Prostate gland (tissue), 2 donors: ENCODE measurements at places on chromosomes 11 and 22. TPM values are rescaled to one million over a fixed set of nuclear protein-coding genes. Genes with fewer than 3 reads are reported as not detected.

The RTN4R gene
- total RNA-seq, result 6.0 TPM

- DNase-seq, result no peak
These were observed 2.2 kb downstream of the TMEM132A start for GRCh38 chr11:60926500-60926899.

DNA sequence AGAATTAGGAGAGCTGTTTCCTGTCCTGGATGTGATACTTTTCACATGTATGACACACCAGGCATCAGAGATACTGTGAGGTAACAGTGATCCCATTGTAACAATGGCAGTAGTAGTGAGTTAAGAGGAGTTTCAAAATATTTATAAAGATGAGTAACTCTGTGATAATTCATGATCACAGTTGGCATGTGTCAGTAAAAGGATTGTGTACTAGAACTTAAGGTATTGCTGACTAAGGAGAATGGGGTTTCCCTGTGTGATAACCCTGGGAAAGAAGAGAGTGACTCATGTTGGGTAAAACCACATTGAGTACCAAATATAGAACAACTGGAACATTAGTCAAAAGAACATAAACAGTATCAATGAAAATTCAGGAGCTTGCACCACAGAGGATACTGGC is 22.9 kb upstream of the SLC5A1 start:
- DNase-seq, result no peak

GRCh38 chr11:1514336-1515061 is 27.9 kb upstream of the MOB2 start:
- no peak for DNase-seq

GRCh38 chr11:64298966-64299846 is 952 bp upstream of the CATSPERZ start:
- no peak for DNase-seq

The WEE1 gene
- 31.0 TPM for total RNA-seq

The TRIM49D1 gene
- not detected for total RNA-seq

The MMP12 gene
- total RNA-seq, result not detected

DNA sequence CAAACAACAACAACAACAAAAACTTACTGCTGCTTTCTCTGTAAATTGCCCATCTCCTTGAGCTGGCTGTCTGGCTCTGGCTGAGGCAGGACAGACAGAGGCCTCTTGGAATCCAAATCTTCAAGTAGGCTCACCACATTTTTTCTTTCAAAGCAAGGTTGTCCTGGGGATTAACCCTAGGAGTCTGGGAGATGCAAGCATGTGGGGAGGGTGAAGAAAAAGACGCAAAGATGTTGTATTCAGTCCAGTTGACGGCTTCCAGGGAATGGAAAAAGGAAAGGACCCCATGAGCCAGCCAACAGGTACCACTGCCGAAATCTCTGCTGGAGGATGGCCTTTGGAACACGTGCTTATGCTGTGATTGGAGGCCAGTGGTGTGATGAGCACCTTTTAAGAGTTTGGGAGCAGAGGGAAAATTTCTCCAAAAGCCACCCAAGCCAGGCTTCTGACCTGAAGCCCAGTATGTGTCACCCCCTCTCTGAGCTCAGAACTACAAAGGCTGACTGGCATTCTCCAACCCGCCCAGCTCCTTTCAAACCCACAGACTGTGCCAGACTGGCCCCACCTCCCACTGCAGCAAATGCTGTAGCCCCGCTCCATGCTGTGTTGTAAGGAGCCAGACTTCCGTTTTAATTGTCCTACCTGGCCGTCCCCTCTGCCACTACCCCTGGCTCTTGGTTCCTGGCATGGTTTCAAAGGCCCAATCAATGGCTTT is 10.8 kb downstream of the BLID start:
- DNase-seq, result no peak

GRCh38 chr11:78045851-78046485 is 17.7 kb upstream of the THRSP start:
- peak; percentile 70 for DNase-seq

DNA sequence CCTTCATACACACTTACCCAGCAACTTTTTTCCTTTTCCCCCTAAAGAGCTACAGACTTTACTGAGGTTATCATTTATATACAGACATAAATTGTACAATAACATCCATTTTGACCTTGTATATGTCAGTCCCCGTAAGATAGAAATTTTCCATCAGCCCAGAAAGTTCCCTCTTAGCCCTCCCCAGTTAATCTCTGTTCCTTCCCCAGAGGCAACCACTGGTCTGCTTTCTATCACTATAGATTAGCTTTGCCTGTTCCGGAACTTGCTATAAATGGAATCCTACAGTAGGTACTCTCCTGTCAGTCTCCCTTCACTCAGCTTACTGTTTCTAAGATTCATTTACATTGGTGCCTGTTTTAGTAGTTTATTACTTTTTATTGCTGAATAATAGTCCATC is 54.9 kb downstream of the TSPAN18 start:
- DNase-seq, result no peak

The OSM gene
- total RNA-seq, result not detected

GRCh38 chr22:48872271-48873190 is 955.1 kb downstream of the BRD1 start:
- no peak for DNase-seq

GRCh38 chr11:86211619-86212018 is 32.9 kb upstream of the EED start:
- DNase-seq, result no peak

- peak; percentile 88 for DNase-seq
These were observed at the start of gene TCIRG1 for GRCh38 chr11:68038718-68039525. TCIRG1 (plus strand) TSS chr11:68039025; CDS start chr11:68041272, 2,247 bp downstream.

DNA sequence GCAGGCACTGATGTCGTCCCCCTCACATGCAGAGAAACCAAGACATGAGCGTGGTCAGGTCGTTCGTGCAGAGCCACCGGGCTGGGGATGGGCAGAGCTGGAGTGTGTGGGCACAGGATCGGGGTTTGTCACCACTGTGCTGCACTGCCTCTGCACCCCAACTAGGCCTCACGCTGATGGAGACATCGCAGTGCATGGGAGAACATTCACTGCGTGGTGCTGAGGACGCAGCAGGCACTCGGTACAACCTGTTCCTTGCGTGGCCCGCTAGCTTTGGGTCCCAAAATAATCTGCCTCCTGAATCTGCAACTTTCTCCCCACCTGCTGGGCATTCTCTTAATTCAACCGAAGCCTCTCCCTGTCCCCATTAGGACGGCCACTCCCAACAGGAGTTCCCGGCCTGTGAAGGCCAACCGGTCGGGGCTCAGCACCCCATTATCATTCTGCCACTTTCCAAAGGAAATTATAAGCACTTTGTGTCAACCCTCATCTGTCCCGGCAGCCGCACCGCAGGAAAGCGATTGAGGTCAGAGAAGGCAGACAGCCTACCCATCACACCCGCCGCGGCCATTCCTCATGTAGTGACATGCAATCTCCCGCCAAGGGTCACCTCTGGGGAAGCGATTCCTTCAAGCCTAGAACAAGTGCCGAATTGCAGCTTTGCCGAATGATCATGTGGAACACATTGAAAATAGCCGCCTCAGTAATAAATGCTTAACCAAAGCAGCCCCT is 490.4 kb downstream of the MN1 start:
- no peak for DNase-seq

DNA sequence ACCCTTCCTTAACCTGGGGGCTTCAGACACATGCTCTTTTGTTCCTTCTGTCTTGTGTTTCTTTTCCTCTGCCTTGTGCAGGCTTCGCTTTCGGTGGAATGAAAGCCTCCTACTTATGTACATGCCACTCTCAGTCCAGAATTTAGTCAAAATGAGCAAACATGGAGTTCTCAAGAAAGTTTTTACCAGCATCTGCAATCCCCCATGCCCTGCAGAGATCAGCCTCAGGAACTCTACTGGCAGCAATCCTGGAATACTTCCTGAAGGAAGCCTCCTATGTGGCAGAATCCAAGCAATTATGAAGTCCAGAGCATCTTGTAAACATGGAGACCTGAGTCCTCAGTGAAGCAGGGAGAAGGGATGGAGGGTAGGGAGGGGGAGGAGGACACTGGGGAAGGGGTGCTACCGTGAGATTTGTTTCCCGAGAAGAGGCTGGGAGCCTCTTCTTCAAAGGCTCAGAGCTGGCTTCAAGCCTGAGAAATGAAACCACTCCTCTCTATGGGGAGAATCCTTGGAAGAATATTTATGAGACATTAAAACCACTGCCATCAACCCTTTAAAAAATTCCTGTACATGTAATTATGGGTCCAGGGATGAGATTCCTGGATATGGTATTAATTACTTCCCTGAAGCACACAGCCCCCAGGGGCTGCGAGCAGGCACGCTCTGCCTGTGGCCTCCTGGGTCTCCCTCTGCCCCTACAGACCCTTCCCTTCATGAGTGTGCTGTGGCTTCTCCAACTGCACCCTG is 58.4 kb downstream of the TENM4 start:
- DNase-seq, result no peak

The WT1 gene
- 0.14 TPM for total RNA-seq

DNA sequence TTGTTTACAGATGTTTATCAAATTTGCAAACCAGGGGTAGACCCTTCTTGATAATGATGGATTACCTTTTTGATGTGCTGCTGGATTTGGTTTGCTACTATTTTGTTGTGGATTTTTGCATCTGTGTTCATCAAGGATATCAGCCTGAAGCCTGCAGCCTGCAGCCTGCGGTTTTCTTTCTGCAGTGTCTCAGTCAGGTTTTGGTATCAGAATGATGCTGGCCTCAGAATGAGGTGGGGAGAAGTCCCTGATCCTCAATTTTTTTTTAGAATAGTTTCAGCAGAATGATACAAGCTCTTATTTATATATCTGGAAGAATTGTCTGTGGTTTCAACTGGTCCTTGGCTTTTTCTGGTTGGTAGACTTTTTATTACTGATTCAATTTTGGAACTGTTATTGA is 19.7 kb upstream of the RAB38 start:
- no peak for DNase-seq

The RAG2 gene
- not detected for total RNA-seq

The BATF2 gene
- total RNA-seq, result 1.5 TPM

DNA sequence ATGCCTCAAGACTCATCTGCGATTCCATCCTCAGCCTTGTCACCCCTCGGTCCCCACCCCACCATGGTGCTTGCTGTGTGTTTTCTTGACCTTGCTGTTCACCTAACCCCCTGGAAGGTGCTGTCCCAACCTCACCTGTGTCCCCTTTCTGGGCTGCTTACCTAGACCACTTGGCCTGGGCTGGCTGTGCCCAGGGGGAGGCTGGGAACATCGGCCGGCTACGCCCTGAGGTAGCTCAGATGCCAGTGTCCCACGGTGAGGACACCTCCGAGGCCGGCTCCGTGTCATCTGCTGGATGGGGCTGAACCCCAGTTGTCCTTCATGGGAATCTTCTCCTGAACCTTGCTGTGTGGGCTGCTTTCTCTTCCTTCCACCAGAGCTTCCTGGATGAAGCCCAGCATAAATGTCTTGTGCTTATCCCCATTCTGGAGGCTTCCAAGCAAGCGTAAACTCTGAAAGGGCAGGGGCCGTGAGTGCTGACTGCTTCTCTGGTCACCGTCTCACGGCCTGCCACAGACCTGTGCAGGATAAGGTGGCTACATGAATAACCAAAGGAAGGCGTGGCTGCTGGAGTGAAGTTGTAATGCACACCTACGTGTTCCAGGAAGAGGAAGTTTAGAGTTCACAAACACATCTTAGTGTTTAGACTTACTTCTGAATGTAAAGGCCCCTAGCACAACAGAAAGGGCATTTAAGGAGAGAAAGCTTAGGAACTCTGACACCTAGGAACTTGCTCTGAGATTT is 724.3 kb downstream of the TBC1D22A start:
- no peak for DNase-seq

- no peak for DNase-seq
These were observed 45.5 kb downstream of the NRXN2 start for GRCh38 chr11:64677441-64678023.

- DNase-seq, result no peak
These were observed 66.7 kb downstream of the CEP164 start for GRCh38 chr11:117394221-117394925.

DNA sequence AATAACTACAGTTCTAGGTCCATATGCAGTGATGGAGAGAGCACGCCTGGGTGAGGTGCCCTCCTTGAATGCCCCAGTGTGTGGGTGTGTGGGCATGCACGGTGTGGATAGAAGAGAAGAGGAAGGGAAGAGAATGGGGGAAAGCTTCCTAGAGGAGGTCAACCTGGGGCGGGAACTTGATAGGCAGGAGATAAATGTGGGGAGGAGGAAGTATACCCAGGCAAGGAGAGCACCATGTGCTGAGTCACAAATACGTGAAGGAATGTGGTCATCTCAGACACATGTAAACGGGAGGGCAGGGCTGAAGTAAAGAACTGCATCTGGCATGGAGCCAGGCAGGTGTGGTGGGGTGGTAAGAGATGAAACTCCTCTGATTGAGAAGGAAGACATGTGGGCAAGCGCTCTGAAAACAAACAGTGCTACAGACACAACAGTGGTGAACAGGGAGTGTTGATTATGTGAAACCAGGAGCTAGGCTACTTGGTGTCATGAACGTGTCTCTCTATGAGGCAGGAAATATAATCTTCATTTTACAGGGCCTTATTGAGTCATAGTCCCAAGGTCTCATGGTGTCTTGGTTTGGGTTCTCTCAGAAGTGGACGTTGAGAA is 61.5 kb upstream of the EED start:
- DNase-seq, result no peak

GRCh38 chr22:26707581-26707980 is 50.2 kb downstream of the MIAT start:
- DNase-seq, result no peak

DNA sequence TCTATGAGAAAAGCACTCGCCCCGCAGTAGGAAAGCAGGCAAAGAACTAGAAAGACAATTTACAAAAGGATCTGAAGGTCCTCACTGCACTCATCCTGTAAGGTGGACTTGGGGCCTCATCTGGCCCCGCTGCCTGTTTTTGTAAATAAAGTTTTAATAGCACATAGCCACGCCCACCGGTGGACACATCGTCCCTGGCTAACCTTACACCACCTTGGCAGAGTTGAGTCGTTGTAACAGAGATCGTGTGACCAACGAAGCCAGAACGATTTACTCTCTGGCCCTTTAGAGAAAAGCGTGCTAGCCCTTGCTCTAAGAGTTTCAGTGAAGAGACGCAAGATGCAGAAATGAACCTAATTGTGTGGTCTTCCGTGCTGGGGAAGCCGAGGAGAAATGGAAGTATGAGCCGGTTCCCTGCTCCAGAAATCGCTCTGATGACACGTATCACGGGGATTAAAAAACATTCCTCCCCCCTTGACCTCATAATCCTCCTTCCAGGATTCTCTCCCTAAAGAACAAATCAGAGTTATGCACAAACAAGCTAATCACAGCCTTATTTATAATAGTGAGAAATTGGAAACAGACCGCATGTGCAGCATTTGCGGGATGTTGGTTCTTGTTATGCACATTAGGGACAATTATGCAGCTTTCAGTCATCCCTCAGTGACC is 80.1 kb downstream of the CDKN1C start:
- no peak for DNase-seq
